Psoas muscle (tissue), 8 donors: ENCODE measurements at places on chromosomes 16 and 17. TPM values are rescaled to one million over a fixed set of nuclear protein-coding genes. Genes with fewer than 3 reads are reported as not detected.
A peak's percentile ranks its signal among the peaks of the same experiment; 100 is the strongest.

DNA sequence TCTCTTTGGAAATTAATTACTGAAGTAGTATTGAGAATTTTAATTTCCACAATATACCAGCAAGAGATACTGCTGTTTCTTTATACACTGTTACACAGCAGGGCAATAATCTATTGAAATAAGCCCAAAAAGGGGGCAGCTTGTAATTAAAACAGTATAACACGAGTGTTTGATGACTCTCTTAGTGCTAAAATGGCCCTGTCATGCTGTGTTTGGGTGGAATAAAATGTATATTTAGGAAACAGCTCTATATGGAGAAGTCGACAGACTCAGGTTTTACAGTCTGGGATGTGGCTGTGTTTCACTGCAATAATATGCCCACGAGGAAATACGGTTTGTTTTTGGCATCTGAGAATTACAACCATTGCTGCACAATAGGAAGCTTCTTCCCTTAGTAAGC, 537.7 kb upstream of the HSBP1 start:
- no peak for DNase-seq

DNA sequence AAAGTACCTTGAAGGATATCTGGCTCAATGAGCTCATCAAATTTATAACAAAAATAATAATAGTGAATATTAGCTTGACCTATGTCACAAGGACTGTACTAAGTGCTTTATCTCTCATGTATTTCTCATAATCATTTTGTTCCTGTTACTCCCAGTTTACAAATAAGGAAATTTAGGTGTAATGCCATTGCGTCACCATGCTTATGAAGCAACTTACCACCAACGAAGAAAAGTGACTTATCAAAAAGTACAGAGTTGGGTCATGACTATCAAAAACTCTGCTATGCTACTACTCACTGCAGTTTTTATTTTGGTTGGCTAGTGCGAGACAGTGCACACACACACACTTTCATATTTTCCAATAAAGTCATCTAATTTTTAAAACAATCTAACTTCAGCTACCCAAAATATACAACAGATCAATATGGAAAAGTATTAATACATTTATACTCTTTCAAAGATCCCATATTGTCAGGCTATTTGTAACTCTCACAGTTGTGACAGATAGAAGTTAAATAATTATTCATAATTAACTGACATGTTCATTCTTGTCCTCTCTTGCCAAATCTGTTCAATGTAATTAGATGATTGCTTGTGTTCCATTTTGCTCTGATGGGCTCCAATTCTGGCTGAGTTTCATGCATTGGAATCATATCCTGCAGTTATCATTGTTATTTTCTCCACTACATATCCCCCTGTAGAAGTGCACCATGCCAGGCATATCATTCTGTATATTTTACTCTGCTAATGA, 119.4 kb downstream of the KCNJ2 start:
- no peak for DNase-seq

GRCh38 chr17:38852771-38853291, 690 bp downstream of the RPL23 start:
- no peak for DNase-seq

GRCh38 chr17:49497148-49498028, 2.3 kb downstream of the NGFR start:
- DNase-seq, result peak; percentile 84

GRCh38 chr17:41775394-41776226, 10.9 kb downstream of the JUP start:
- DNase-seq, result no peak

- DNase-seq, result no peak
Observed at GRCh38 chr16:55700961-55701360, 45.2 kb downstream of the SLC6A2 start.

DNA sequence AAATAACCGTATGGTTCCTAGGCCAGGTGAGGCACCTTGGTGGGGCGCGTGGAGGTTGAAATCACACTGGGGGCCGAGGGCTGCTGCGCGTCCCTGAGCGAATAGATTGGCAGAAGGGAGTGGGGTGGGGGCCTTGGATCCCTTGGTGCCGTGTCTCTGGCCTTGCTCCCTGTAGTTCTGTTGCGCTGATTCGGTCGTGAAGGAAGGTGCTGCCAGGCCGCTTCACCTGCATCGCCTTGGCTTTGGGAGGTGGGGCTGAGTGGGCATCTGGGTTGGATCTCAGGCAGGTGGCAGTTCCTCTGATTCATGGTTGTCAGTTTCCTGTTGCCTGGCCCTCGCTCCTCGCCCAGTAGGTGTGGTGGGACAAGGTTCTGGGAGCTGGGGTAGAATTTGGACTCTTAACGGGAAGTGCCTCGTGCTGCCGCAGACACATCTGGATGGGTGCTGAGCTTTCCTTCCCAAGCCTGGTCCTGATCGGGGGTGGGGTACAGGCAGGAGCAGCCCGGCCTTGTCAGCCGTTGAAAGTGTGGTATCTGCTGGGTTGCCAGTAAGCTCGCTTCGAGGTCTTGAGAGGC, 30.1 kb downstream of the PGS1 start:
- no peak for DNase-seq

DNA sequence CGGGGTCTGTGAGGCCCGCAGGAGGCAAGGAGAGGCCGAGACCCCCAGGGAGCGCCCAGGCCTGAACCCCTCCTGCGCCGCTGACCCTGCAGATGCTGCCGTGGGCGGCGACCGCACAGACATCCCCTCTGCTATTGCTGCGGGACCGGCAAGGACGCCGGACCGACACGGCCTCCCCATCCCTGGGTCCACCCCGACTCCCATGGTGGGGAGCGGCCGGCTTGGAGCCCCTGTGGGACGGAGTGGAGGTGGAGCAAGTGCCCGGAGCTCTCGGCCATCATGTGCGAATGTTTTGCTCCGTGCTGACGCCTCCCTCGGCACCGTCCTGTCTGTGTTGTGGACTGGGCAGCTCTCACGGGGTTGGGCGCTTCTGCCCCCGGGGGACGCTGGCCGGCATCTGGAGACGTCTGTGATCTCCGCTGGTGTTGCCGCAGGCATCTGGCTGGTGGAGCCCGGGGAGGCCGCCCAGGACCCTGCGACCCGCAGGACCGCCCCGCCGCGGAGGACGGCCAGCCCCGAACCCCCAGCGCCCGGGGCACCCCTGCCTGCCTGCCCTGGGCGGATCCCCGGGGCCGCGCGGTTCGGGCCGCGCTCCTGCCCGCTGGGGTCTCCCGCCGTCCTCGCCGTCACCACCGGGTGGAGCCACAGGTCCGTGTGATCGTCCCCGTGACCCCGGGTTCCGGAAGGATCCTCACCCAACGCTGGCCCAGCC, 12.8 kb upstream of the GNG13 start:
- DNase-seq, result peak; percentile 45

- DNase-seq, result no peak
Observed at GRCh38 chr16:6066652-6067051, 969.1 kb upstream of the EEF2KMT start.

GRCh38 chr17:34764716-34765115, 185.3 kb downstream of the TMEM132E start:
- DNase-seq, result no peak

DNA sequence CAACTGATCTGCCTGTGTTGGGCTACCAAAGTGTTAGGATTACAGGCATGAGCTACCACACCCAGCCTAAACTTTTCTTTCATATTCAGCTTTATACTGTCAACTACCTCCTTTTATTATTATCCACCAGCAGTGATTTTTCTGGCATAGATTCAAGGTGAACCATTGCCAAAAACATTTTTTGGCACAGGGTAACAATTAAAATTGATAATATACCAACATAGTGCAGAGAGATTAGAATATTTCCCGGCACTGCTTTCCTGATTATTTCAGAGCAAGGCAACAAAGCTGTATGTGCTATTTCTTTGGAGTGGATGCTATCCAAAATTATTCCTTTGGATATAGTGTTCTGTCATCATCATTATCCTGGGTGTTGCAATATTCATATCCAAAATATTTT, 781.6 kb upstream of the SOX9 start:
- DNase-seq, result no peak

DNA sequence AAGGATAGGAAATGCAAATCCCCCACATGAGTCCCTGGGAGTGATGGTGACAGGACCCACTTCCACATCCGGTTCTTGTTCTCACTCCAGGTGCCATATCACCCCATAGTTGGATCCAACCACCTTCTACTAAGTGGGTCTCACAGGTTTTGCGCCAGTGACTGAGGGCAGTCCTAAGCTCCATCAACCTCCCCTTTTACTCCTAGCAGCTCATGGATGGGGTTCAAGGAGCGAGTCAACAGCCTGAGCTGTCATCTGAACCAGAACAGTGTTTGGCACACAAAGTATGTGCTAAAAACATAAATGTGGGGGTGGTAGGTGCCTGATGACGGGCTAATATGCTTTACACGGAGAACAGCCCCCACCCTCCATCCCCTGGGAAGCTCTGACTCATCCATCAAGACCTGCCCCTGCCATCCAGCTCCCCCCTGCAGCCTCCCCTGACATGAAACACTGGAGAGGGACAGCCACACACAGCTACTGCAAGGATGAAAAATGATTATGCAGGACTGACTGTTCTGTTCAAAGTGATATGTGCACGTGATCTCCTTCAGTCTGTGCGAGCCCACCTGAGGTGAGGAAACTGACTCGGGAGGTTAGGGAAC, 143.2 kb upstream of the CDH5 start:
- DNase-seq, result no peak

DNA sequence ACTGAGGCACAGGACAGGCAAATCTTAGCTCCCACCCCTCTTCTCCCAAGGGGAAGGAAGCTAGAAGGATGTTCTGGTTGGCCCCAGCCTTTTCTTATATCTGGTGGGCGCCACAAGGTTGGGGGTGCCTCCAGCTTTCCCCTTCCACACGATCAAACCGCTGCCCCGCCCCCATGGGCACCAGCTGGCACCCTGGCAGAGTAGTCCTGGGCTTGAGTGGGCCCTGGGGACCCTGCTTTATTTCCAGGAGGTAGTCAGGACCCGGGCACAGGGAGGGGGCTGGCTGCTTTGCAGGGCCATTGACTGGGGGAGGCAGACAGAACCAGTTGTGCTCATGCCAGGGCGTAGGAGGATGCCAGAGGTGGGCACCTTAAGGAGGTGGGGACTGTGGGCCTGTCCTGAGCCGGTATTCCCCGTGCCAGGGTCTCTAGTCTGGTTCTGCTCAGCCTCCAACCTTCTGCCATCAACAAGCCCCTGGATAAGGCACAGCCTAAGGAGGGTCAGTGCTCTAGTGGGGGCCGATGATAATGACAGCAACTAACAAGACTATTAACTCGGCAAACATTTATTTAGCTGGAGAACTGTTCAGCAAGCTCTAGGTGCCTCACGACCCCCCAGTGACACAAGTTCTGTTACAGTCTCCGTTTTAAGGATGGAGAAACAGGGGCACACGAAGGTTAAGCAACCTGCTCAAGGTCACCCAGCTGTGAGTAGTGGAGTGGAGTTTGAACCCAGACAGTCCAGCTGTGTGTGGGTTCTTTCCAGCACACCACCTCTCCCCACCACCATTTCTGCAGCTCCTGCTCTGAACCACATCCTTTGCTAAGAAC, 7.6 kb upstream of the PPP1R1B start:
- no peak for DNase-seq

DNA sequence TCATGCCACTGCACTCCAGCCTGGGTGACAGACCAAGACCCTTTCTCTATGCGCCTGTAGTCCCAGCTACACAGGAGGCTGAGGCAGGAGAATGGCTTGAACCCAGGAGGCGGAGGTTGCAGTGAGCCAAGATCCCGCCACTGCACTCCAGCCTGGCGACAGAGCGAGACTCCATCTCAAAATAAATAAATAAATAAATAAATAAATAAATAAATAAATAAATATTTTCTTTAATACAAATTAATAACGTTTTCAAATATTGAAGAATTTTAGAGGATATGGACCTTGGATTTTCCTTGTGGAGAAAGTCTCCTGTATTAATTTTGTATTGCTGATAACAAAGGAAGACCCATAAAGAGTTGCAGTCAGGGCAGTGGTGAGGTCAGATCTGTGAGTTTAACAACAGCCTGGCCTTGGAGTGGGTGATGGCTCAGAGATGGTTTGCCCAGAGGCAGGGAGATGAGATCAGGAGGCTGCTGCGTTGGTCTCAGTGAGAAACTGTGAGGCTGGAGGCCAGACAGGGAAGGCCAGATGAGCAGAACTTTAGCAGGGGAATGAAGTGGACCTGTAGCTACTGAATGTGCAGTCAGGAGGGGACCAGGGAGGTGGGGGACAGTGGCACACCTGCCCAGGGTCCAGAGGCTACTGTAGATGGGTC, 4.4 kb upstream of the ASGR1 start:
- DNase-seq, result no peak

DNA sequence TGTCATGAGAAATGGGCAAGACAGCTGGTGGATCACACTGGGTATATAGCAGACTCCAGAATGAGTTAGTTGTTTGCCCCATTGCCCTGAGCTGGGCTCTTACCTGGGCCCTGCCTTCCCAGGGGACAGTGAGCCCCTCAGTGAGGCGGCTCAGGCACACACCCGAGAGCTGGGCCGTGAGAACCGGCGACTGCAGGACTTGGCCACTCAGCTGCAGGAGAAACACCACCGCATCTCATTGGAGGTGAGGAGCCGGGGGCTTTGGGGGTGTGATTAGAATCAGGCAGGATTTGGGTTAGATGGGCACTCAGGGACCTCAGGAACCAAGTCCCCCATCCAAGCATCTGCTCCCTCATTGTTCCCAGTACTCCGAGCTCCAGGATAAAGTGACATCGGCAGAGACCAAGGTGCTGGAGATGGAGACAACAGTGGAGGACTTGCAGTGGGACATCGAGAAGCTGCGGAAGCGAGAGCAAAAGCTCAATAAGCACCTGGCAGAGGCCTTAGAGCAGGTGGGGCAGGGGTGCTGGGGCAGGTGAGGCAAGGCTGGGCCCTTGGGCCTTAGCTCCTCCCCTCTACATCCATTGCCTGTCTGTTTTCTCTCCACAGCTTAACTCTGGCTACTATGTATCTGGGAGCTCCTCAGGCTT, 2.8 kb downstream of the RNF40 start:
- no peak for DNase-seq

- peak; percentile 90 for DNase-seq
Observed at GRCh38 chr16:89686520-89687091, at the start of gene CDK10. Gene CDK10, plus strand, starts transcription at chr16:89686689. Its CDS starts 22 bp downstream, at chr16:89686711.

DNA sequence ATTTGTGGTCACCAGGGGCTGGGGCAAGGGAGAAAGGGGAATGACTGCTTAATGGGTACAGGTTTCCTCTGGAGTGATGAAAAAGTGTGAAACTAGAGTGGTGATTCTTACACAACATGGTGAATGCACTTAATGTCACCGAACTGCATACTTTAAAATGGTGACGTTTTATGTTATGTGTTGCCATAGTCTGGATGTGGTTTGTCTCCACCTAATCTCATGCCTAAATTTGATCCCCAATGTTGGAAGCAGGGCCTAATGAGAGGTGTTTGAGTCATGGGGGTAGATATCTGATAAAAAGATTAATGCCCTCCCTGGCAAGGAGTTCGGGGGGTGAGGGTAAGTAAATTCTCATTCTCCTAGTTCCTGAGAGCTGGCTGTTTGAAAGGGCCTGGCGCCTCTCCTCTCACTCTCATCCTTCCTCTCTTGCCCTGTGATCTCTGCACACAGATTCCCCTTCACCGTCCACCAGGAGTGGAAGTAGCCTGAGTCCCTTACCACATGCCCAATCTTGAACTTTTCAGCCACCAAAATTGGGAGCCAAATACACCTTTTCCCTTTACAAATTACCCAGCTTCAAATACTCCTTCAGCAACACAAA, 15.3 kb downstream of the XPO6 start:
- no peak for DNase-seq

GRCh38 chr16:23504076-23504452, 6.2 kb downstream of the GGA2 start:
- peak; percentile 56 for DNase-seq

Gene KREMEN2
- total RNA-seq, result not detected

Gene DOC2B
- total RNA-seq, result 6.3 TPM

Gene CCL4L2
- total RNA-seq, result not detected

Gene SCARF1
- 5.2 TPM for total RNA-seq

Gene HBQ1
- 0.58 TPM for total RNA-seq

Gene LAT
- 1.6 TPM for total RNA-seq

Gene WFDC1
- total RNA-seq, result 0.40 TPM

Gene NOD2
- total RNA-seq, result 0.44 TPM

Gene BCL6B
- total RNA-seq, result 9.2 TPM
